ENCODE measurements at places on chromosomes 12 and 14.
A peak's percentile ranks its signal among the peaks of the same experiment; 100 is the strongest.

DNA sequence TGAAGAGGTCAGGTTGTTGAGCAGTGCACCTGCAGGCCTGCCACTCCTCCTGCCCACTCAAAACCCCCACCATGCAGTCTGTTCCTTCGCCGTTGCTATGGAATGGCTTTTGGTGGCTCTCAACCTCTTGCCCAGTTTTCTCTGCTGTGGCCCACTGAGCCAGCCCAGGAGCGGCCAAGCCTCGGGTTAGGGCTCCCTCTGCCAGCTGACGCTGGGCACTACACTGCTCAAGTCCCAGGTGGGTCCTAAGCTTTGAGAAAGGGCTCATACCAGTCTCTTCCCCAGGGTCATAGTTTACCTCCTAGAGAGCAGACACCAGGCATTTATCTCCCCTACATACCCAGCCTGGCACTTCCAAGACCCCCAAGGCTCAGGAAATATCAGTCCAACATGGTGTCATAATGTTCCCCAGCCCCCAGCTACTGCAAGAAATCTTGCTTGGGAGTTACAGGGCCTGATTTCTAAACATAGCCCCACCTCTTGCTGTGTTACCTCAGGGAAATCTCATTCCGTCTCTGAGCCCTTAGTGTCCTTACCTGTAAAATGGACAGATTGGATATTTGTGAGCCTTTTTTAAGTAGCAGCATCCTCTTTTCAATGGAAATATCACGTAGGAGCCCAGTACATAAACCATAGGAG lies 59.4 kb downstream of the TSPAN11 start:
- peak; percentile 89 for DNase-seq

GRCh38 chr14:25041484-25041883 lies 8.5 kb downstream of the STXBP6 start:
- DNase-seq: no peak

DNA sequence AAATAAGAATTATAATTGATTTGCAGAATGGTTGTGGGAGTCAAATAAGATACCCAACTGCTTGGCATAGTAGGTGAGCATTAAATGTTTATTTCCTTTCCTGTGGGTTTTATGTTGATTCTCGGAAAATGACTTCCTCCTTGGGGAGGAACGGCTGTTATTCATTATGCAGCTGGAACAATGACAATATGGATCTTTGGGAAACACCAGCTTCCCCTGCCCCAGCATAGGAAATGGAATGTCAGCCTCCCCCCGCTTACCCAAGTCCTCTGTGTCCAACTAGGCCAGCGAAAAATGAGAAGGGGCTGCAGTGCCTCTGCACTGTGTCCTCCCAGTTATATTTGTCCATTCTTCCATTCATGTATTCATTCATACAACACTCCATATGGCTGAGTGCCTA lies 11.7 kb upstream of the CCDC177 start:
- DNase-seq: peak; percentile 29

DNA sequence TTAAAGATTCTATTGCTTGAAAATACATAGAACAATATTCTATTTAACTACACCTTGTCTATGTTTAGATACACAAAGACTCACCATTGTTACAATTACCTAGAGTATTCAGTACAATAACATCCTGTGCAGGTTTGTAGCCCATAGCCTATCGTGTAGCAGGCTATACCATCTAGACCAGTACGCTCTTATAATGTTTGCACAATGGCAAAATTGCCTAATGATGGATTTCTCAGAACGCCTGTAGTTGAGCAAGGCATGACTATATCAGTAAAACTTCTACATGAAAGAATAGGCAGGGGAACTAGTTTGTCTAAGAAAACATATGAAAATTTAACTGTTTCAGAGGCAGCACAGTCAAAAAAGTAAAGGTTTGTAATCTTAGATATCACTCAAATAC lies 375.9 kb downstream of the DAD1 start:
- no peak for DNase-seq

DNA sequence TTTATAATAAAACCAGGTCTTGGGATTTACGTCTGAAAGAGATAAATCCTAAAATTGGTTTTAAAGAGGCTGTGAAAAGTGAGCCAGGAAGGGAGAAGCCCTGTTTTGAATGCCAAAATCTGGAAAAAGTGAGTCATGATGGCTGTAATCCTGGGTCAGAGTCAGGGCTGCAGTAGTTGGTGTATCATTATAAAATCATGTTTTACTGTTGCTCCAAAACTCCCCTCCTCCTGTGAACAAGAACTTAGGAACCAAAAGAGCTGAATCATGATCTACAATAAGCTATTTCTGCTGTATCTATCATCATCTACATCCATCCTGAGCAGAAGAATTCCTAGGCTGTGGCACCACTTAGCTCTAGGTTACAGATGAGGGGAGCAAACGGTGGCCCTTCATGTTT lies 79.3 kb downstream of the LMO3 start:
- DNase-seq: peak; percentile 82

- DNase-seq: no peak
Observed at GRCh38 chr12:105510526-105510925, 180.0 kb downstream of the C12orf75 start.

GRCh38 chr12:88865537-88865936 lies 285.3 kb upstream of the KITLG start:
- DNase-seq: no peak

DNA sequence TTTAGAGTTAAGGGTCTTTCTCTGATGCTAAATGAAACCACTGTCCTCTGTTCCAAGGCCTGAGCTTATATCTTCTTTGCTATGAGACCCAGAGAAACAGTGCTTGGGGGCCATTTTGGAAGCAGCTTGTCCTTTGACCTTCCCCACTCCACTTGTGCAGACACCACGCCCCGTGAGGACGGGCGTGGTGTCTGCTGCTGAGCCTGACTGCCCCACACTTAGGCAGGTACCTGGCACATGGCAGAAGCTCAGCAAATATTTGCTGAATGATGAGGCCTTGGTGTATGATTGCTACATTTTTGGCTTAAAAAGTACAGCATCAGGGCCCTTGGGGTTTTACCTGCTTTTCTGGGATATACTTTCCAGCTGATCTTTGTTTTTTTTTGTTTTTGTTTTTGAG lies 69.9 kb downstream of the RASSF3 start:
- DNase-seq: no peak

DNA sequence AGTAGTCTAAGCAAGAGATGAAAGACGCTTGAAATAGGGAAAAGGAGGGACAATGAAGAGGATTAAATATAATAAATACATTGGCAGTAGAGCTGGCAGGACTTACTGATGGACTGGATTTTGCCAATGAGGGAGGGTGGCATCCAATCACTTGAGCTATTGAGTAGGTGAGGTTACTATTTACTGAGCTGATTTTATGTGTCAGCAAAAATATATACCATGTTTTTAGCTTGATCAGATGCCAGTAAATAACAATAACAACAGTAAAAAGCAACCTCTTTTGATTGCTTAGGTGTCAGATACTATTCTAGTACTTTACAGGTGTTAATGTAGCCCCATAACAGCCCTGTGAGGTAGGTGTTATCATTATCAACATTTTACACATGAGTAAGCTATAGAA lies 187.5 kb upstream of the LMNTD1 start:
- DNase-seq: no peak

DNA sequence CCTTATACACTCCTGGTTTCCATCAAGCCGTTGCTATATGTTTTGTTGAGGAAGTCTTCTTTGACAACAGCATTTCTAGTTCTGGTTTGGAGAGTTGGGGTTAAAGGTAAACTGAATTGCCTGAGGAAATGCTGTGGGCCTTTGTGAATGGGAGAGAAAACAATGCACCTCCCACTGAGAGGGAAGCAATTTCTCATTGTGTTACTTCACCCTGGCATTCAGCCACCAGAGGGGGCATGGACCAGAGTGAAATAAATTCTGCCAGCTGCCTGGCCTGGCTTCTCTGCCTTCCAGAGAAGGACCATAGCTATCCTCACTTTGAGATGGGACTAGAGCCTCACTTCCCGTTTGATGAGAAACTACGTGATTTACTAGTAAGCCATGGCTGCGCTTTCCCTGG lies 475.3 kb downstream of the EGLN3 start:
- peak; percentile 9 for DNase-seq

GRCh38 chr12:20716037-20716436 lies 20.9 kb downstream of the SLCO1C1 start:
- DNase-seq: no peak

GRCh38 chr12:127773520-127773919 lies 493.4 kb upstream of the TMEM132C start:
- no peak for DNase-seq

DNA sequence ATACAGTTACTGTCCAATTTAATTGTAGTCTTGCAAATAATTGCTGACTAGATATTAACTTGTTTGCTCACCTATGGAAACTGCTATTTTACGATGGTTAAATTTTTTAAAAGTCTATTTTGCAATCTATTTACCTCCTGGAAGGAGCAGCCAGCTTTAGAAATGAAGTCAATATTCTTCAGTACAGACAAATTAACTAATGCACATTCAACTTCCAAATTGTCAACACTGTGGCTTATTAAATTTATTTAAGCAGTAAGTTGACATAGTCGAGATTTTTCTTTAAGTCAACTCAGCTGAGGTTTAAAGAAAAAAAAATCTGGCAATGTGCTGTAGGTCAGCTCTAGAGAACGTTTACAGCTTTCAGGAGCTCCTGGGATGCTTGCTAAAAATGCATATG lies 221.2 kb downstream of the SSPN start:
- no peak for DNase-seq

DNA sequence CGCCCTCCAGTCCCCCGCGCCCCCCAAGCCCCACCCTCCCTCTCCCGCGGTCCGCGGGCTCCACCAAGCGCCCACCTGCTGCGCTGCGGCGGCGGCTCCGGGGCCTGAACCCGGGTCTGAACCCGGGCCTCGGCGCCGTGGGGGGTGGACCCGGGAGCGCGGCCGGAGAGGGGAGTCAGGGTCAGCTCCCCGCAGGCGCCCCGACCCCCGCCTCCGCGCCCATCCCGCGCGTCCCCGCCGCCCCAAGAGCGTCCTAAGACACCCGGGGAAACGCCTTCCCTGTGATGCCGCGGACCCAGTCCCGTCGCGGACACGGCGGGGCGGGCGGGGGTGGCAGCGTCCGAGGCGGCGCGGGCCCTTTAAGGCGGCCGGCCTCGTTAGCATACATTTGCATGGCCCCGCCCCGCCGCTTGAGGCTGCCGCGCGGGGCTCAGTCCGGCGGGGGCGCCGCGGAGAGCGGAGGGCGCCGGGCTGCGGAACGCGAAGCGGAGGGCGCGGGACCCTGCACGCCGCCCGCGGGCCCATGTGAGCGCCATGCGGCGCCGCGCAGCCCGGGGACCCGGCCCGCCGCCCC lies at the start of gene MMP17:
Gene MMP17 (plus strand): TSS at position 433 of the 574 bp plus-strand sequence. CDS start 102 bp downstream, at position 535.
- DNase-seq: peak; percentile 83

- DNase-seq: no peak
Observed at GRCh38 chr12:130458341-130458740, 120.7 kb downstream of the PIWIL1 start.

- peak; percentile 88 for DNase-seq
Observed at GRCh38 chr14:92973261-92973797, 50.4 kb downstream of the CHGA start.

DNA sequence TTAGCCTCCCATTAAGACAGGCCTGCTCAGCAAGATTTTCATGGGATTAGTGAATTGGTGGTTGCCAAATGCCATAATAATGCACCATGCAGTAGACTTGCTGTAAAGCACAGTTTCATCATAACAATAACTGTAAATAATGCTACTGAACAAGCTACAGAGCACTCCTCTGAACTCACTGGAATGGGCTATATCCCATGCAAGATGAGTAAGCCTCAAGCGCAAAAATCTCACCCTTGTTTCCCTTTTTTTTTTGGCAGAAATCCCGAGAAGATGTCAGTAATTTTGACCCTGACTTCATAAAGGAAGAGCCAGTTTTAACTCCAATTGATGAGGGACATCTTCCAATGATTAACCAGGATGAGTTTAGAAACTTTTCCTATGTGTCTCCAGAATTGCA lies 145.9 kb upstream of the HIF1A start:
- DNase-seq: no peak

DNA sequence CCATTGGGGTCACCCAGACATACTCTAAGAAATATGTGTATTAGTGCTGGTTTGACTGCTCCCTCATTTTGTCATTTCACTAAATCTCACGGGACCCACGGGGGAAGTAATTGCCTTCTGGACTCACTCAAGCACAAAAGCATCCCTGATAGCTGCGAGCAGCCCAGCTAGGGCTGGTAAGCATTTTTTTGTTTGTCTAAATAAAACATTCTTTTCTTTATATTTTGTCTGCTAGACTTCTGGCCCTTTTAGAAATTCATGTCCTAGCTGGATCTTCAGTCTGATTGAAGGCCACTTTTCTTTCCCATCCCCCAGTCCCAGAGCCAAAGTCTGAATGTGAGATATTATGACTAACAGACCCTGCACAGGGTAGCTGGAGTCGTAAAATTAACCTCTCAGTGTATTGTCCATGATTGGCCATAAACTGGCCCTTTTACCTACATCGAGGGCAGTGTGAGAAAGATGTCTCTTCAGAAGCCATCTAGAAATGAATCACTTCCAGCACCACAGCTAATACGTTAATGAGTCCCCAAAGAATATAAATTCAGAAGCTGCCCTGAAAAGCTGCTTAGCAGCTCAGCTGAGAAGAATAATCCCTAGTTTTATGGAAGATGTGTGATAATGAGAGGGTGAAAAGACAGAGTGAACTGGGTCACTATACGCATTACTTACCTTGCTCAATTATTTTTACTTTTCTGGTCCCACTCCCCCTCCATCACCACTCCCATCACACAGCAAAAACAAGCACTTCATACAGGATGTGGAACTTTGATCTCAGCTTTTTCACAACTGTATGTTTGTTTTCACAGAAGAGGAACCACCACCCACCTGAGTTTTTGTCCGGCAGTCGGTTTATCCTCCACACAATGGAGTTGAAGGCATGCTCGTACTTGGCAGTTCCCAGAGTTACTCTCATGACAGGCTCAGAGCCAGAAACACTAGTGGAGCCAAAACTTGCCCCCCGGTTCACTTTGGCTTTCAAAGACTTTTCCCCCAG lies 55.6 kb upstream of the GTF2A1 start:
- no peak for DNase-seq

DNA sequence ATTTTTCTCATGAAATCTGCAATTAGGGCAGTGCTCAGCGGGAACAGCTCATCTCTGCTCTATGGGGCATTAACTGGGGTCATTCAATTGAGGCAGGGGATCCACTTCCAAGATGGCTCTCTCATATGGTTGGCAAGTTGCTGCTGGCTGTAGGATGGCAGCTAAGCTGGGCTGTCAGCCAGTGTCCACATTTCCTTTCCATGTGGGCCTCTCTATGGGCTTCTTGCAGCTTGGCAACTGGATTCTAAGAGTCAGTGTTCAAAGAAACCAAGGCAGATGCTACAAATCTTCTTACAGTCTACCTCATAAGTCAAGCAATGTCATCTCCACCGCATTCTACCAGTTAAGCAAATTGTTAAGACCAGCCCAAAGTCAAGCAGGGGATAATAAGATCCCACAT lies 50.3 kb upstream of the TMCC3 start:
- DNase-seq: no peak

- no peak for DNase-seq
Observed at GRCh38 chr14:103367995-103368394, 17.2 kb upstream of the MARK3 start.

GRCh38 chr12:20547816-20548575 lies 147.1 kb upstream of the SLCO1C1 start:
- DNase-seq: no peak

DNA sequence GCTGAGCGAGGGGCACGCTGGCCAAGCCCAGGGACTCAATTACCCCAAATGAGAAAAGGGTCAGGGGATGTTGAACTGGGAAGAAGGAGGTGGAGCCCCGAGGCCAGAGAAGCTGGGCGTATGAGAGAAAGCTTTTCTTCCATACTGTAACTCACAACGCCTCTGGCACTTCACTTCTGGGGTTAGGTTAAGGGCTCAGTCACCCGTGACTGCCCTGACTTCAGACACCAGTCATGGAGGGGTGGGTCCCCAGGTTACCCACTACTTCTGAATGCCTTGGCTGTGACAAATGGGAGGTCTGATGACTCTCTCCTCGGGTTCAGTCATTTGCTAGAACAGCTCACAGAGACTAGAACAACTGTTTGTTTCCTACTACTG lies 5.5 kb upstream of the GPR132 start:
- no peak for DNase-seq
